ENCODE measurements at places on chromosomes 1 and 21.

GRCh38 chr21:31142600-31142999 lies 104.3 kb upstream of the KRTAP19-8 start:
- no peak for DNase-seq

DNA sequence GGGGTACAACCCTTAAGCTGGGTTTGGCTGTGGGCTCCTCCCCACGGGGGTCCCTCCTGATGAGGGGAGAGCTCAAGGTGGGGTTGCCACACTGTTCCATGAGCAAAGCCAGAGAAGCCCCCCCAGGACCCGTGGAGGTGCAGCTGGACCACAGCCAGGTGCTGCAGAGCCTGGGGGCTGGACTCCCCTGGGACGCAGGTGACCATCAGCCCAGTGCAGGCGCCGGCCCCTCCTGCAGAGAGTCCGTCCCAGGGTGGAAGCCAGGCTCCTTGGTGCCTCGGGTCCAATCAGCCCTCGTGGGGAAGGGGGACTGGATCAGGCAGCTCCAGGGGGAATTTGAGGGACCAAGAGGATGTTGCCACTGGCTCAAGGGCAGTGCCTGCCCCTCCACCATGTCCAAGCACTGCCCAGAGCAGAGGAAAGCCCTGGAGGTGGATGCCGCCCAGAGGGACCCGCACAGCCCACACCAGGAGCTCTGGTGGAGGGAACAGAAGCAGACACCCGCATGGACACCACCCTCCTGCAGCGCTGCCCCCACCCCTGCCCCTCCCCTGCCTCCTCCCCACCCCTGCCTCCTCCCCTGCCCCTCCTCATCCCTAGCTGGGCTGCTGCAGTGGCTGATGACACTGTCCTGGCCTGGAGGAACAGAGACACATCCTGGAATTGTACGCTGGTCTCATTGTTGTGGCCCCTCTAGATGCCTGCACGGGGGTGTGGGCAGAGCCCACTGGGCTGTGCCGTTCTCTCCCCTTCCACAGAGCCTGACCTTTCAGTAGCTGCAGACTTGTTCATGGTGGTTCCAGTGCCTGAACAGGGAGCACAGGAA lies 30.8 kb upstream of the COL18A1 start:
- no peak for DNase-seq

DNA sequence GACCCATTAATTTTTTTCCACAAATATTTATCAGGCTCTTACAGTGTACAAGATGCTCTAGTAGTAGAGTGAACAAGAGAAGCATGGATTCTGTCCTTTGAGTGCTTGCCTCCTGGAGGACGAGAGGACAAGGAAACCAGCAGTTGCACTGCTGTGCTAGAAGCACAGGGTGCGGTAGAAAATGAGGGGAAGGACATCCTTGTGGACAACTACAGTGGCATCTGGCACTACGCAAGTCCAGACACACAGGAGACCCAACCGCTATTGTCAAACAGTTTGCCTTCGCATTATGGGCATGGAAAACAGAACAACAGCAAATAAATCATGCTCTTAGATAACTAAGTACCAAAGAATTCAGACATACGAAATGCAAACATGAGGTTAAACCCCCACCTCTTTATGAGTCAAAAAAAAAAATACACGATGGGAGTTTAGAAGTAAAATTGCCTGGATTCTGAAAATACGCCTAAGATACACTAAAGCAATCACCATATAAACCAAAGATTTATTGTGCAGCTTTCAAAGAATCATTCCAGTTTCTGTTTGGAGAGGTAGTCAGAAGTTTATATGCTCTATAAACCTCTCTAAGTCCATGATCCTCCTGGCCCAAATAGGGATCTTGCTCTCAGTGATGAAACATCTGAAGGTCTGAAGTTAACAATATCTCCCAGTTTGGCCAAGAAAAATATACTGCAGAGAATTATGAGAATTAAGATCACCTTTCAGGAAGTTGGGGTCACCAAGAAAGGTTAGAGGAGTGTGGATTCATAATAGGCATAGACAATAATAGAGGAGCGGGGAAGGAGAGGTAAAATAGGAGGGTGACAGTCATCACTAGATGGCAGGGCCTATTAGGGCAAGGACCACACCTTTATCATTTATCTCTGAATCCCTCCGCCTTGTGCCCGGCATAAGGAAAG lies 307.8 kb downstream of the NFIA start:
- no peak for DNase-seq

GRCh38 chr1:63362578-63362977 lies 4.8 kb upstream of the ALG6 start:
- no peak for DNase-seq

- DNase-seq: no peak
Observed at GRCh38 chr1:156812293-156812990, 4.2 kb downstream of the SH2D2A start.

DNA sequence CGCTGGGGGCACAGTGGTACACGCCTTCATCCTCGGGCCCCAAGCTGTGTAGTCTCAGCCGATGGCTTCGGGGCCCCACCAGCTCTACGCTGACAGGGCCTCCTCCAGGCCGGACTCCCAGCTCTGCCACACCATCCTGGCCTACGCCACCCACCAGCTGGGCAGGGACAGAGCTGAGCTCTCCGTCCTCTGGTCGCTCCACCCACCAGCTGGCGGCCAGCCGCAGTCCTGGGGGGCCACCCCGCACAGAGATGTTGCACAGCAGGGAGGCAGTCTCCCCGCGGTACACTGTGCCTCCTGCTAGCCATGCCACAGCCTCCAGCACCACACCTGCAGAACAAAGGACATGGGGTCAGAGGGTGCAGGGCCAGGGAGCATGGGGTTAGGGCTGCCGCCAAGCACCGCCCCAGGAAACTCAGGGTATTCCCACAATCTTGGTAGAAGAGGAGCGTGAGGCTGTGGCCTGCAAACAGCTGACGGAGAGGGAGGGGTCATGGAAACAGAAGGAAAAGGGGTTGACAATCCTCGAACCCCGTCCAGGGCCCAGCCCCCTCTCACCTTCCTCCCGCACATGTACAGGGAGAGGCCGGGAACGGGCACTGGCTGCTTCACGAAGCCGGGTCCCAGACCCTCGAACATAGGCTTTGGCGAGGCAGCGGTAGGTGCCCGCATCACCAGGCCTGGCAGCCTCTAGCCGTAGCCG lies 5.9 kb downstream of the IGSF8 start:
- no peak for DNase-seq

DNA sequence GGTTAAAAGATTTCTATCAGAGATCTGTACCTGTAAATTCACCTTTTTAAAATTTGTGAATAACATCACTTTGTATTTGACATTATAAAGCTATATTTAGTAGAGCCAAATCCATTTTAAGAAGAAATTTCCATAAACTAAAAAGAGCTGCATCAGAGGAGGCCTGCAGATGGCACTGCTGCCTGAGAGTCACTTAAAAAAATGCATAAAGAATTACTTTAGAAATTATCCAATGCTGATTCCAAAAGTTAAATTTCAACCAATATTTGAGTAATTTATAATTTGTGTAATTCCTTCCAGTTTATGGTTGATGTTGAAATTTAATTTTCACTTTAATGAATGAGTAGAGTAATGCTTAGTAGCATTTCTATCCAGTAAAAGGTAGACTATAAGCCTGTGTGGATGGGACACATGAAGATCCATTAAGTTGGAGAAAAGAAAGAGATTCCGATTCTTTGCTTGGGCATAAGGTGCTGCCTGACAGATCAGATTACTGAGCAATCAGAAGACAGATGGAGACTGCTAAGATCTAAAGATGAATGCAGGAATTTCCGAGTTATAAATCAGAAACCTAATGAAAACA lies 20.7 kb upstream of the RPE65 start:
- no peak for DNase-seq

GRCh38 chr1:14666373-14666772 lies 67.9 kb downstream of the KAZN start:
- DNase-seq: no peak

GRCh38 chr1:2587860-2588571 lies 1.4 kb downstream of the PRXL2B start:
- DNase-seq: no peak

- DNase-seq: no peak
Observed at GRCh38 chr1:107139833-107140702, 771 bp upstream of the NTNG1 start.

DNA sequence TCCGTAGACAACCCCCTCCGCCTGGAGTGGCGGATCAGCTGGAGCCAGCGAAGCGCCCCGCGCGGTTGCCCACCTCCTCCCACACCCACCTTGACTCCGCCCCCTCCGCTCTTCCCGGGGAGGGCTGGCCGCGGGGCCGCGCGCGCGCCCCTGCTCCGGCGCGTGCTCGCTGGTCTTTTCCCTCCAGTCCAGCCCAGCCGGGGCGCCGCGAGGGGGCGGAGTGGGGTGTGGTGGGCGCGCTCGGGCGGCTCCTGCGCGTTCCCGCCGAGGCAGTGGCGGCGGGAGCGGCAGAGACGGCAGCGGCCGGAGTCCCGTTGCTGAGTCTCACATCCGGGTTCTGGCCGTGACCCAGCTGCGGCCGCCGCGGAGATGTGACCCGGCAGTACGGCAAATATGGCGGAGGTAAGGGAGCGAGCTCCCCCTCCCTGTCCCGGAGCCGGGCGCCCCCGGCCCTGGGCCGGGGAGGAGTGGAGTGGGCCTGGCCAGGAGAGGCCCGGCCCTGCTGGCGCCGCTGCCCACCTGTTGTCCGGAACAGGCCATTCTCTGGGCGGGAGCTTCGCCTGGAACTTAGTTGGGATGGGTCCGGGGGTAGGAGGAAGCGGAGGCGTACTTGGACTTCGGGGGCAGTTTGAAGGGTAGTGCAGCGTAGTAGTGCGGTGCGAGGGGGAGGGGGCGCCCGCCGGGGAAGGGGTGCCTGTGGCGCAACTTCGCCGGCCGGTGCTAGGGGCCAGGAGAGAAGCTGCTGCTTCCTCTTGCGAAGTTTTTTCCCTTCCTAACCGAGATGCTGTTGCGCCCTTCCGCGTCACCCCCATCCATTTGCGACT lies 5.4 kb downstream of the MIER1 start:
- DNase-seq: peak; percentile 96

GRCh38 chr1:94873520-94874351 lies 53.2 kb downstream of the CNN3 start:
- DNase-seq: no peak

DNA sequence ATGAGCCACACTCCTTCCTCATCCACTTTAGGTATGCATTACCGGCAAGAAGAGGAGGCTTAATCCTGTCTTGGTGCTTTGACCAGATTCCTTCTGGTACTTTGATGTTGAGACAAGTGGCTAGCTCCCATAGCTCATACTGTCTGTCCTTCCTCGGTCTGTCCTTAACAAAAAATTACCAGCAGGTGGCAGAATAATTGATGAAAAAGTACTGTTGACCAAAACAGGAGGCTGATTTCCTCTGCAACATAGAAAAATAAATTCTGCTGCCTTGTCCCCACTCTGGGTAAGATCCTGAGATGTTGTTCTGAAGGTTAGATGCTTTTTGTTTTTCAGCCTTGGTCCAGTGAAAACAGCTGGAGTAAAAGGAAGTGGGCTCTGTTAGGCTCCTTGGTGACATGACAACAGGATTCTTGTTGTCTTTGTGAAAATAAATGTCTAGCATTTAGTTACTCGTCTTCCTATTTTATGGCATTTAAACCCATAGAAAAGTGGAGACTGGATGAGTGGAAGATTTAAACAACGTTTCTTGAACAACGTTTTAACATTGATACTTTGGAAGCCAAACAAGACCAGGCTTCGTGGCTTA lies 11.2 kb upstream of the HJV start:
- no peak for DNase-seq

- DNase-seq: no peak
Observed at GRCh38 chr1:154712166-154712810, 104.3 kb upstream of the ADAR start.

DNA sequence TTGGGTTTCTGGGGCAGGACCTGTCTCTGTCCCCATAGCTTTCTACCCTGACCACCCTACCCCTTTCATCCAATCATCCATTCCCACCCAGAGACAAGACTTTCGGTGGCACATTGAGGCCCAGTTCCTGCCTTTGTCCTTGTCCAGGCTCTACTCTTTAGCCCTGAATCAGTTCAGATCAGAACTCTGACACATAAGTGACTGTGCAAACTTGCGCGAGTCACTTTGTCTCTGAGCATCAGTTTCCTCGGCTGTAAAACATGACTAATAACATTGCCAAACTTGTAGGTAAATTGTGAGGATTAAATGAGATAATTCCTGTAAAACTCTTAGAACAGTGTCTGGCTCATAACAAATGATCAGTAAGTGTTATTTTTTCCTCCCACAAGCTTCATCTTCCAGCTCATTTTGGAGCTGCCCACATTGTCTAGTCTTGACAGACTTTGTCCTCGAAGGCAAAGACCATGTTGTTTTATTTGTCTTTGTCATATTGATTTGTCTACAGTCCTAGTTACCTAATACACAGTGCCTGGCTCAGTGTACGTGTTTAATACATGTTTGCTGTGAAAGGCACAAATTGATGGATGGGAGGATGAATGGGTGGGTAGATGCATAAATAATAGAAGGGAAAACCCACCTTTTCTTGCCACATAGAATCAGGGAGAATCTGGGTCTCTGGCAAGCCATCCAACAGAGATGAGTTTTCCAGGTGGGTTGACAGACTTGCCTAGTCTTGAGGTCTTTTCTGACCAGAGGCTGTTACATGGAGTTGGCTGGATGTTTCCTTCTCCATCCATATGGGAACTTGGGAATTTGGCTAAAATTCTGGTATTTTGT lies 262.9 kb downstream of the OMA1 start:
- no peak for DNase-seq

DNA sequence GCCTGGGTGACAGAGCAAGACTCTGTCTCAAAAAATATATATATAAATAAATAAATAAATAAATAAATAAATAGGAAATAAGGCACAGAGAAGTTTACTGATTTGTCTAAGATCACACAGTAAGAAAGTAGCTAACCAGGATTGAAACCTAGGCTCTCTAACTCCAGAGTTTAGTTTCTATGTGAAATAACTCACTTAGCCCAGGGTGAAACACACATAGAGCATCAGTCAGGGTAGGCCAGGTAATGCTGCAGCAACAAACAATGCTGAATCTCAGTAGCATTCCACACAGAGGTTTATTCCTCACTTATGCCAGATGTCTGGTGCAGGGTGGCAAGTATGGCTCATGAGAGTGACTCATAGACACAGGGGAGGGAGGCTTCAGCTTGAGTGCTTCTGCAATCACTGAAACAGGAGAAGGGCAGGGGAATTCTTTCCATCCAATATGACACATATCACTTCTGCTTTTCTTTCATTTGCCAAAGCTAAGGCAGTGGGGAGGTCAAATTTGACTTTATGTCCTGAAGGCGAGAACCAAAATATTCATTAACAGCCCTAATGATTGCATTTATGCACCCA lies 37.1 kb upstream of the KANK4 start:
- no peak for DNase-seq

GRCh38 chr1:93667642-93668041 lies 14.0 kb downstream of the BCAR3 start:
- no peak for DNase-seq

GRCh38 chr1:4171480-4172450 lies 271.7 kb upstream of the C1orf174 start:
- no peak for DNase-seq

- DNase-seq: peak; percentile 76
Observed at GRCh38 chr1:8317647-8318381, at the start of gene SLC45A1. SLC45A1 (plus strand) TSS chr1:8318114; CDS start chr1:8324330, 6,216 bp downstream.

DNA sequence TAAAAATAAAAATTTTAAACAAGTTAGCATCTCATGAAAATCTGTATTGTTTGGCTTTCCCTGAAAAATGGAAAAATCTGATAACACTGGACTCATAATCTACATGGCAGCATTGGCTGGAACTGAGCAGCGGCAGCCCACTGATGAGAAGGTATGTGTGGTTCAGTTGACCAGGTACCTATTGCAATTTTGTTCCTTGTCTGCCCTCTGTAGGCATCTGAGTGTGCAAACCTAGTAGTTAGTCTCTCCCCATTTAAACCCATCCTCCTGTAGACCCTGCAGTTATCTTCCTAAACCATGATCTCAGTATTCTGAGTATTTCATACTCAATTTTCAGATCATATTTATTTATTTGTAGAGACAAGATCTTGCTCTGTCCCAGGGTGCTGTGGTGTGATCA lies 59.4 kb upstream of the SERBP1 start:
- peak; percentile 7 for DNase-seq

All from CD8-positive, alpha-beta memory T cell (primary cell).